ENCODE measurements at places on chromosomes 3 and 15.
A peak's percentile ranks its signal among the peaks of the same experiment; 100 is the strongest.

- no peak for DNase-seq
Measured at GRCh38 chr15:43529587-43530345, 12.4 kb downstream of the MAP1A start.

DNA sequence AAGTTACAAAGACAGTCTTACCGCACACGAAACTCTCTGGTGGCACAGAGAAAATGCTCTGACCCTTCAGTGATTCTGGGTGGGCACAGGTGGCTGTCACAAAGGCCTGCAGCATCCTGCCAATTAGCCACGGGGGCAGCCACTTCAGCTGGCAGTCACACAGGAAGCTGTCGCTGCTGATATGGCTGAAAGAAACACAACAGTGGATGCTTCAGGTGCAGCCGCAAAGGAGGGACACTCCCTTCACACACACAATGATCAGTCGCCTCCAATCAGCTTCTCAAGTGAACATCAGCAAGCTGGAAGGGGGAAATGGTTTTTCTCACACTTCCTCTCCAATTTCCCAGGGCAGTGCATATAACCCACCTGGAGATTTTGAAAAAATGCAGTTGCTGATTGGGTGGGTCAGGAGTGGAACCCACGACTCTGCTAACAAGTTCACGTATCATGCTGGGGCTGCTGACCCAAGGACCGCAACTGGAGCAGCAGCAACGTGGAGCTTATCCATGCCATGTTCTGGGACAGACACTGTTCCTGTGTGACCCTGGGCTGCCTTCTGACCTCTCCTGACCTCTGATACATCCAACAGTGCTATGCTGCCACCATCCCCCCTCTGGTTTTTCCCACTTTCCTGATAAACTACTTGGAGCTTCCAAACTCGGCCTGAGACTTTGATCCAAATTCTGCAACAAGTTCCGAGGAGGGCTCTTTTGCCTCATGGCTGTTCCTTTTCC, 106.6 kb downstream of the LRIG1 start:
- peak; percentile 11 for DNase-seq

- no peak for DNase-seq
Measured at GRCh38 chr3:100732435-100732834, 23.1 kb downstream of the TFG start.

GRCh38 chr15:97899981-97900380, 60.5 kb upstream of the ARRDC4 start:
- DNase-seq = no peak

DNA sequence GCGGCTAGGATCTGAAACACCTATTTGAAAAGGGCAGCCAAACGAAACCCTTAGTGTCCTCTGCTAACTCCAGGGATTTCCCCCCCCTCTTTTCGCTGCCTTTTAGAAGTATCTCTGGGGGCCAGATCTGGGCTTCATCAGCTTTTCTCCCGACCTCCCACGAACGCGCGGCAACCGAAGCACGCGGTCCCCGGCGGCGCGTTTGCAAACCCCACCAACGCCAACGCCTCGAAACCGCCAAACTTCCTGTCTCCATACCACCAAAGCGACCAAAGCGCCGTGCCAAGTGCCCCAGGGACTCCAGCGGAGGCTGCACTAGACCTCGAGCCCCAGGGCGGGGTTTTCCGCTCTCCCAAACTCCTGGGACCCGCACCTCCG, 155.8 kb upstream of the FRMD4B start:
- DNase-seq = no peak

- peak; percentile 11 for DNase-seq
Measured at GRCh38 chr3:156643729-156644389, 30.5 kb upstream of the TIPARP start.

- no peak for DNase-seq
Measured at GRCh38 chr15:68635141-68635540, 56.3 kb downstream of the CORO2B start.

DNA sequence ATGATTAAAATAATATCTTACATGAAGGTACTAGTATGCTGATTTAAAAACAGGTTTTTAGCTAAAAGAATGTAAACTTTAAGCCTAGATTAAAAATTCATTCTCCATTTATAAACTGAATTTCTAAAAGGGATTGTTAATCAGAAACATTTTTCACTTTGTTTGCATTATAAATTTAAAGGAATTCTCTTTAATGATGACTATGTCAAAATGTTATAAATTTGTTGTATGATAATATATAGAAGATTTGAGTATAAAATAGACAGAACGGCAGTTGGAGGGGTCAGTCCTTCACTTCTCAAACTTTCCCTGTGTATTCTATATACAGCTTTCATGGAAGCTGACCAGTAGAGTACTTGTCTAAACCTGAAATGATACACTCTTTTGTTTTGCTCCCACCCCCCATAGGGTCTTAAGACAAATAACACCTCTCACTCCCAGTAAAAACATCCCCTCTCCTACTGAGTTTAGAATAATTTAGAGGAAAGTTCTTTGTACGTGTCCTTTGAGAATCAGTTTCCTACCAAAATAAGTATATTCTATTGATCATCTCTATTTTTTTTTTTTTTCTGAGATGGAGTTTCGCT, 64.9 kb upstream of the PYGO1 start:
- DNase-seq = no peak

- no peak for DNase-seq
Measured at GRCh38 chr3:140234256-140234655, 299.3 kb downstream of the CLSTN2 start.

- no peak for DNase-seq
Measured at GRCh38 chr3:157531301-157531660, 28.1 kb upstream of the VEPH1 start.

DNA sequence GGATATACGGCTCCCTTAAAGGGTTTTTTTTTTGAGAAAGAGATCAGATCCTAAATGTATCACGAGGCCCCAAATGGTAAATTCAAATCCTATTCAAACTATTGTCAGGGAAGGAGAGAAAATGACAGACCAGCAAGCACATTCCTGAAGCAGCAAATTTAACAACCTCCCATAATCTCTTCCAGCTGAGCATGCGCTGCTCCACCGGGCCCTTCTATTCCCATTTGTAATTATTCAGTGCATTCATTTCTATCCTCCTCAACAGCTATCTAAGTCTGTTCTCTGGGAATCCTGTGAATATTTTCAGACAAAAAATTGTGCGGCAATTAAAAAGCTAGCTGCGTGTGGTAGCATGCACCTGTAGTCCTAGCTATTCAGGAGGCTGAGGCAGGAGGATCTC, 43.2 kb downstream of the MAGI1 start:
- no peak for DNase-seq

GRCh38 chr3:14505803-14506500, 34.2 kb downstream of the GRIP2 start:
- no peak for DNase-seq

DNA sequence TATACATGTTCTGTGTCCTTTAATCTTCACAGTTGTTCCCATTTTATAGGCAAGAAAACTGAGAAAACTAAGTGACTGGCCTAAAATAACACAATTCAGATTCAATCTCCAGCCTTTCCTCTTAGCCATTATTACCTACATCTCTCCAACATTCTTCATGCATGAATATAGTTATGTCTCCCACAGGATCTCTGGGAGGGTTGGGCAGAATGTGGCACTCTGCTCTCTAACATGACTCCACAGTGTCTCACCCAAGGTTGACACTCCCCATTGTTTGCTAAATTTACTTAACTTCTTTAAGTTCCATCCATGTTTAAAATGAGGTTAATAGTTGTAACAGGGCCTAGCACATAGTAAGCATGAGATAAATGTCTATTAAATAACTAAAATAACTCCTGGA, 276.3 kb downstream of the ERC2 start:
- no peak for DNase-seq

DNA sequence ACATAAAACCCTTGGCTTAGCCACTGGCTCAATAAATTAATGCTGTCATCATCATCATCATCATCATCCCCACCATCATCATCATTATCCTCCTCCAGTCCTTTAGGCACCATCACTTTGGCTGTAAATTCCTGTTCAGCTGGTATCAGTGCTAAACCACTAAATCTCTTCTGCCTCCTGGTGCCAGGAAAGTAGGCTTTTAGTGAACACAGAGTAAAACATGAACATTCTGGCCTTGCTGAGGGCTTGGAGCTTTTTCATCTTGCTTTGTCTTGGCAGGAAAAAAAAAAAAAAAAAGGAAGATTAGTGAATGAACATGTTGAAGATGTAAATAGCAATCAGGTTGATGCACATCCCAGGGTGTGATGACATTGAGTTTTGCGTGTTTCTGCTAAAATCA, 67.3 kb upstream of the EIF1B start:
- DNase-seq = no peak

GRCh38 chr3:164380156-164380555, 698.1 kb downstream of the SI start:
- no peak for DNase-seq

DNA sequence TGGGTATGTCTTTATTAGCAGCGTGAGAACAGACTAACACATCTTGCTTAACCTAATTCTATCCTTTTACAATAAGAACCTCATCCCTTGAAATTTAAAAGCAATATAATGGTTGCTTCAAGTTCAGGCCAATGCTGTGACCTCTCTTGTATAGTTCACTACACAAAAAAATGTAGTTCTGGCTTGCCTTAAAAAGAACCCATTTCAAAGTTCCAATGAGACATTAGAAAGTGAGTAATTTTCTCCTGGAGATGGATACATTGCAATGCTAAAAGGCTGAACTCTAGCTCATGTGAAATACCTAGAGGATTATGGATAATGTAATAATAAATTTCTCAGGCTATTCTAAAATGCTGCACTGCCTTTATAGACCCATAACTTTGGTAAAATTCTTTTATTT, 47.8 kb downstream of the ATP13A4 start:
- DNase-seq = no peak

- no peak for DNase-seq
Measured at GRCh38 chr3:166100730-166101129, 263.5 kb upstream of the BCHE start.

DNA sequence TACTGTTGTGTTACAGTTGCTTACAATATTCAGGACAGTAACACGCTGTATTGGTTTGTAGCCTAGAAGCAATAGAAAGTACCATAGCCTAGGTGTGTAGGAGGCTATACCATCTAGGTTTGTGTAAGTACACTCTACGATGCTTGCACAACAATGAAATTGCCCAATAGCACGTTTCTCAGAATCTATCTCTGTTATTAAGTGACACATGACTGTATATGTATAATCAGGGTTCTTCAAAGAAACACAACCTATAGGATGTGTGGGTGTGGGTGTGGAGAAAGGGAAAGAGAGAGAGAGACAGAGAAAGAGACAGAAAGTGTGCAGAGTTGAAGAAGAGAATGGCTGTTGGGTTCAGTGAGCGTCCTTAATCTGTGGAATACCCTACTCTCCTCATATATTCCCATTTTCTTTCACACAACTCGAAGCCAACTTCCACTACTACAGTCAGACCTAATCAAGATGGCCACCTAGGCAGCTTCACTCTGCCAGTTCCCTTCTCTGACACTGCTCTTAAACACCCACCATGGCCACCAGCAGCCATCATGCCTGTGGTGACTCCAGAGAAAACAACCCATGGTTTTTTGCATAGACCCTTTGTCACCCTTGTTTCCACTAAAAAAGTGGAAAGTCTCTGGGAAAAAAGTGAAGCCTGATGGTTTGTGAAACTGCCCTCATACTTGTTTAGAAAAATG, 5.8 kb upstream of the PPP4R2 start:
- DNase-seq = no peak

DNA sequence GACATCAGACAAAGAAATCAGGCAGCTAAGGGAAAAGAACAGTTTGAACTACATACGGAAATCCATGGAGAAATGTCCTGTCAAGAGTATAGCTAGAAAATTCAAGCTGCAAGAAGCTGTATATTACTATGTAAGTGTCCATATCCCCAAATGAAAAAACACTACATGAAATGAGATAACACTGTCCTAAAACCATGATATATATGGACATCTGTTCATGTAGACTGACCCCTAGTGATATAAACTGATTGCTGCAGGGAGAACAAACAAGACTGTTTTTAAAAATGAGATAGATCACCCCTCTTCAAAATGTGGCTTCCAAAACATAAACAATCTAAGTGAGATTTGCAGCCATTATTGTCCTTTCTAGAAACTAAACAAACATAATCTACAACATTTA, 985.6 kb downstream of the EPHA3 start:
- no peak for DNase-seq

- DNase-seq = no peak
Measured at GRCh38 chr3:177517906-177518305, 320.6 kb upstream of the TBL1XR1 start.

DNA sequence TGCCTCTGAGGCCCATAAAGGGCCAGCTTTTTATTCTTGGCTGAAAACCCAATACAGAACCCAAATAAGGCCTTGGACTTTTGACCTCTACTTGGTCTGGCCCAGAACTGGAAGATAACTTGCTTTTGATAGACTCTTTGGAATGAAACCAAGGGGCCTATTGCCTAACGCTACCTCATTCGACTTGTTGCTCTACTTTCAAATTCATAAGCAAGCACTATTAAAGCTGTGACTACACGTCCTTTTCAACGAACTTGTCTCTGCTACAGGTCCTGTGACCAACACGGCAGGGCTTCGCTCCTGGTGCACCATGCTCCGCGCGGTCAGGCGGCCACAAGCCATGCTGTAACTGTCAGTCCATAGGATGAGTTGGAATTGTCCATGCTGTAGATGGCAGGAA, 385.4 kb downstream of the MFSD1 start:
- DNase-seq = no peak

- no peak for DNase-seq
Measured at GRCh38 chr3:197000211-197000610, 29.4 kb downstream of the MELTF start.

- DNase-seq = no peak
Measured at GRCh38 chr3:145889730-145890129, 271.3 kb downstream of the PLOD2 start.

- no peak for DNase-seq
Measured at GRCh38 chr15:29528276-29528675, 258.7 kb upstream of the NSMCE3 start.

DNA sequence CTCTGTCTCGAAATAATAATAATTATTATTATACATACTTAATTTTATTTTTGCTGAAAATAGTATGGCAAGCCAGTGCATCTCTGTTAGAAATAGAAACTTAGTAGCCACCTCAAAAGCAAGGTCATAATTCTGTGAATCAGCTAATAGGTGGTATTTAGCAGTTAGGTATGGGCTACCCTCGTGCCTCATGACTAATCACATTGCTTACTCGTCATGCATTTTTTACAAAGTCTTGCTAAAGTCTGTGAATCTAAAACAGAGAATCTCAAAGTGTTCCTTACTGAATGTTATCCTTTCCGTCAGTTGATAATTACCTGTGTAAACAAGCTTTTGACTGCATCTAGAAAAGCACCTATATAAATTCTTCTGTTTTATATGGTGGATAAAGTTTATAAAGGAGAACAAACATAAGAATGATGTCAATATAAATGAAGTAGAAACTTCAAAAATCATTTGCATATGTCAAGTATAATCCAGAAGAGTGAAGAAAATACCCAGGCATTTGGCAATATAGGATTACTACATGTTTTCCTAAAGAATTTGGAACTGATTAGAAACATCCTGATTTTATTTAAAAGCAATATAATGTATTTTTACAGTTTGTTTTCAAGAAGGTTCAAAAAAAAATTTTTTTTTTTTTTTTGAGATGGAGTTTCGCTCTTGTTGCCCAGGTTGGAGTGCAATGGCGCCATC, 6.2 kb downstream of the PPARG start:
- no peak for DNase-seq

- DNase-seq = no peak
Measured at GRCh38 chr3:144645300-144645699, 673.7 kb downstream of the DIPK2A start.

Data from activated CD4-positive, alpha-beta T cell treated with anti-CD3 and anti-CD28 coated beads, Interleukin-2, amount 50 U/mL, for 4 hours (primary cell).